ENCODE measurements at places on chromosomes 11 and 22.

- DNase-seq: no peak
Observed at GRCh38 chr11:62433141-62433903, 14.5 kb downstream of the SCGB1A1 start.

GRCh38 chr22:42801252-42802080 is 55.6 kb downstream of the ARFGAP3 start:
- no peak for DNase-seq

- DNase-seq: no peak
Observed at GRCh38 chr11:65545853-65546216, 12.3 kb downstream of the LTBP3 start.

- no peak for DNase-seq
Observed at GRCh38 chr22:30864441-30865420, 103.8 kb downstream of the MORC2 start.

DNA sequence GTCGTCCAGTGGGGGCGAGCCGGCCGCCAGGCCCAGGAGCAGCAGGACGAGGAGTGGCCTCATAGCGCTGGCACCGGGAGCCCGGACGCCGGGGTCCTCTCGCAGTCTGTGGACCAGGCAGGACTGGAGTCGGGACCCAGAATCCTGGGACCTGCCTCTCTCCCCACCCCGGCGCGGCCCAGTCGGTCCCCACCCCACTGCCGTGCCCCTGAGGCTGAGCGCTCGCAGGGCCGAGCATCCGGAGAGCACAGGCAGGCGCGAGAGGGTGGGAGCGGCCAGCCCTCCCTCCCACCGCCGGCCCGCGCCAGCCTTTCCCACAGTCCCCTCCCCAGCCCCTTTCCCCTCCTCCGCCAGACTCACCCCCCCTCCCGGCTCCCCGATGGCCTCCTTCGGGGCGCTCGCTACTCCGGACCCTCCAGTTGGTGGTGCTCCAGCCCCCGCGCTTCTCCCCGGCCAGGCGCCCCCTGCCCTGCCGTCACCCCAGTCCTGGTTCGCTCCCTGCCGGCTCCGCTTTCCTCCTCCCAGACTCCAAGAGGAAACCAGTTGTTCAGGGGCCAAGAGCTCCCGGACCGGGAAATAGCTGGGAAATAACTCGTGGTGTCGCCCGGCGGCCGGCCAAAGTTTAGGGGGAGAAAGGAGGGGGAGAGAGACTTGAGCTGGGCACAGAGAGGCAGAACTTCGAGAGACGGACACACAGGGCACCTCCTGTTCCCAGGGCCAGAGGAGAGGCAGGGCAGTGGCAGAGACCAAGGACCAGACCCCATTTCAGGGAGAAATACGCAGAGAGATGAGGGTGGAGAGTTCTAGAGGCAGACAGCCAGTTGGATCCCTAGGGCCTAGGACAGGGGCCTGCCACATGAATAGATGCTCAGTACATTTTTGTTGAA is at the start of gene C1QTNF5:
TSS of gene C1QTNF5 (minus strand) at position 549 of the 887 bp plus-strand sequence. CDS start at position 63, 486 bp downstream.
- no peak for DNase-seq

- no peak for DNase-seq
Observed at GRCh38 chr22:46574438-46574992, 37.1 kb upstream of the CELSR1 start.

- DNase-seq: no peak
Observed at GRCh38 chr11:97667057-97667456, 1277.2 kb downstream of the JRKL start.

DNA sequence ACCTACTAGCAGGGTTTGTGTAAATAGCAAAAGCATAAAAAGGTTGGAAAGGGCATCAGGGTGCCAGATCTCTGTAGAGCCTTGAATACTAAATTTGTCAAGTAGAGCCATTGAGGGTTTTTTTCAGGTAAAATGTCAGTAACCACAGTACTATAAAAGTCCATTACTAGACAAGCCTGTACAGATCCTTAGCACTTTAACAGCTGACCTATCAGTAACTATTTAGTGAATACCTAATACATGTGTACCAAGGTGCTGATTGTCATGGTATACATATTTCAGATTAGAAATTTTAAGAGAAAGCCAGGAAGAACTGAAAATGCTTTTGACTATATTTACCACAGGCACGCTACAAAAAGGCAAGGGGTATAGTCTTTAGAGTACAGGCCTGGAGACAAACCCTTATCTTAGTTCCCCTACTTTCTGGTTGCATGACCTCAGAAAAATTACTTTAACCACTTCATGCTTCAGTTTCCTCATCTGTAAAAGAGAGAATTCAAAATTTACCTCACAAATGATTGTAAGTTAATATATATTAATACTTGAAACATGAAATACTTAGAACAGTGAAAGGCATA is 57.9 kb downstream of the RAB38 start:
- DNase-seq: no peak

GRCh38 chr11:62542750-62543567 is 3.6 kb downstream of the AHNAK start:
- peak; percentile 86 for DNase-seq

GRCh38 chr22:19371893-19372292 is 59.6 kb downstream of the HIRA start:
- no peak for DNase-seq

GRCh38 chr11:73308961-73309919 is 1.2 kb downstream of the ARHGEF17 start:
- no peak for DNase-seq

GRCh38 chr22:49922484-49922883 is 4.0 kb downstream of the CRELD2 start:
- DNase-seq: no peak

DNA sequence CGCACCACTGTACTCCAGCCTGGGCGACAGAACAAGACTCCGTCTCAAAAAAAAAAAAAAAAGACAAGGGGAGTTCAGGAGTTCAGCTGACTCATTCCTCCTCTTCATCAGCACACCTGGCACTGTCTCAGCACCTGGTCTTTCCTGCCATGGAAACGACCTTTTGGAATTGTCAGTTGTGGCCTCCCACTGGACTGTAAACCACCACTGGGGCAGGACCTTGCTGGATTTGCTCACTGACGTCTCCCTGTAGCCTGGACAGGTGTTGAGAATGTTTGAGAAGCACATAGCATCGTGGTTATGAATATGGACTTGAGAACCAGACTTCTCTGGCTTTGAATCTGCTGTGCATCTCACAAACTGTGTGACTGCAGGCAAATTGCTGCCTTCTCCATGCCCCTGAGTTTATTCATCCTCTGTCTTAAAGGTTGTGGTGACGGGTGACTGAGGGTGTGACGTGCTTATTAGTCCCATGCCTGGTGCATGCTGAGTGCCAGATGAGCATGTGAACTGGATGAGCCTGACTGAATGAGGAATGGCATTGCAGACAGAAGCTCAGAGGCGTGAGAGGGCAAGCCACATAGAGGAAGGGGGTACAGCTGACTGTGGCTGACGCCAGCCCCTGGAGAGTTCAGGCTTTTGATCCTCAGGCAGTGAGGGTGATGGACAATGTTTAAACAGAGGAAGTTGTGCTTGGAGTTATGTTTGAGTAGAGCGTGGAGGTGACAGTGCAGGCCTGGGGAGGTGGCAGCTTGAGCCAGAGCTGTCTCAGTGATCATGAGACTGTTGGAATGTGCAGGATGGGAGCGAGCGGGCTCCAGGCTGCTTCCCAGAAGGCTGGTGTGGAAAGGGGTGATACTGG is 12.7 kb downstream of the TOM1 start:
- DNase-seq: no peak

DNA sequence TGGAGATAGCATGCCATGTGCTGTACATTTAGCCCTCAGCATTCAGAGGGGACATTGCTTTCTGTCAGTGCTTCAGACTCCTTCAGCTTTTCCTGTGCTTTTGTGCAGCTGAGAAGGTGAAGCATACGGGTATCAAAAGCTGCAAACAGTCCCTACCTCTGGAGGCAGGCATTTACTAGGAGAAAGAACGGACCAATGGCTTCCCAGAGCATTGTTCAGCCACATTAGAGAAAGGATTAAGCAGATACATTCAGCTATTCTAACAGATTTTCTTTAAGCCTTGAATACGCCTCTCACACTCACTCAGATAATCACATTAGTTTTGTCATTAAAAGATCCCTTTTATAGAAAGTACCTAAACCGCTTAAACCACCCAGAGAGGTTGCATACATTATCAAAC is 80.7 kb upstream of the FAM181B start:
- no peak for DNase-seq

GRCh38 chr11:78203184-78203583 is 14.5 kb downstream of the USP35 start:
- DNase-seq: peak; percentile 70

DNA sequence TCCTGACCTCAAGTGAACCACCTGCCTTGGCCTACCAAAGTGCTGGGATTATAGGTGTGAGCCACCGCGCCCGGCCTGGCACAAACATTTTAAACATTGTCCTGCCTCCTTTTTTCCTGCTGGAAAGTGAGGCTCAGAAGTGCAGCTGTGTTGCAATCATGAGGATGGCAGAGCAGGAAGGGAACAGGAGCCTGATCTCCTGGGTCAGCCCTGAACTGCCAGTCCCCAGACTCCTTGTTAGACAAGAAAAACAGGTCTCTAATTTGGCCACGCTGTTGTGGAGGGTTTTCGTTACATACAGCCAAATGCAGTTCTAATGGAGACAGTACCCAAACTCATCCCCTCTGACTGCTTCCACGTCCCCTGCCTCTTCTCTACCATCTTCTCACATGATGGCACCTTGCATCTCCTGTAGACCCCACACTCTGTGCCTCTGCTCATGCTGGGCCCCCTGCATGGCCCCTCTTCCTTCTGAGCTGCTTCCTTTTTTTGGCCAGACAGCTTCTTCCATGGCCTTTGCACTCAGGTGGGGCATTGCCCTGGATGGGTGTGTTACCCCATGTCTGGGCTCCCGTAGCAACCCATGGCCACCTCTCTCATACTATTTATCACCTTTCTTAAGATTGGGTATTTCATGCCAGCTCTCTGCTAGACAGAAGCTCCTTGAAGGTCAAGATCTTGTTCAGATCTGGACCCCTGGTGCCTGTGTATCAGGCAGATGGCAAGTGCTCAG is 227.1 kb downstream of the CEP164 start:
- DNase-seq: no peak

- DNase-seq: no peak
Observed at GRCh38 chr11:105740164-105740903, 130.5 kb downstream of the GRIA4 start.

- no peak for DNase-seq
Observed at GRCh38 chr11:132264616-132265015, 894.2 kb downstream of the NTM start.

DNA sequence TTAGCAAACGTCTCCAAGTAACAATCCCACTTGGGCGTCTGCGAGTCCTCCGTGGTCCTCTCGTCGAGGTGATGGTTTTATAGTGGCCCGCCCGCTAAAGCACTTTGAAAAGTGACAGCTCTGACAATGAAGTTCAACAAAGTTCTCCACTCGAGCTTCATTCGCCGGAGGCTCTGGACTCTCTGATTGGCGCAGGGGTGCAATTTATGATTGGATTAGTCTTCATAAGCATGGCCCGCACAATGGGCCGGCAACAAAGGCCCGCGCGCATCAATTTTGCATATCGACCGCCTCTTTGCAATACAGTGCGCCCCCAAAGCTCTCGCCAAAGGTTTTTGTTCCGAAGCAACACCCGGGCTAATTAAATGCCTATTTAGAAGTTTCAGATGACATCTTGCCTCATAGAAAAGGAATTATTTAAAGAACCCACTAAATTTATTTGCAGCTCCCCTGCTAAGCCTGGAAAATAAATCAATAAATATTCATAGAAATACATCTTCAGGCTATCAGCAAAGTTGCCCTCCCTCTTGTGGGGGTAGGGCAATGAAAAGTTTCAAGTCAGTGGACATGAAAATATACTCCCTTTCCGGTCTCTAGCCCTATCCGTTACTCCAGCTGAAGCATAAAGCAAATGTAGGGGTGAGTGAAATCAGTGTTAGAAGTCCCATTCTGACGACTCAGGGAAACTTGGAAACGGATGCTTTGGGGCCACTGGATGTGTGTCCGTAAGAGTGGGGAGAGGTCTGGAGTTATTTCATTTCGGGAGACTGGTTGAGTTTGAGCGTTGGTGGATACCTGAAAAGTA is at the start of gene DBX1:
TSS of gene DBX1 (minus strand) at position 51 of the 805 bp plus-strand sequence. CDS start 151 bp downstream, outside the sequence.
- DNase-seq: no peak

- DNase-seq: peak; percentile 6
Observed at GRCh38 chr22:40007853-40008710, 13.3 kb downstream of the FAM83F start.

DNA sequence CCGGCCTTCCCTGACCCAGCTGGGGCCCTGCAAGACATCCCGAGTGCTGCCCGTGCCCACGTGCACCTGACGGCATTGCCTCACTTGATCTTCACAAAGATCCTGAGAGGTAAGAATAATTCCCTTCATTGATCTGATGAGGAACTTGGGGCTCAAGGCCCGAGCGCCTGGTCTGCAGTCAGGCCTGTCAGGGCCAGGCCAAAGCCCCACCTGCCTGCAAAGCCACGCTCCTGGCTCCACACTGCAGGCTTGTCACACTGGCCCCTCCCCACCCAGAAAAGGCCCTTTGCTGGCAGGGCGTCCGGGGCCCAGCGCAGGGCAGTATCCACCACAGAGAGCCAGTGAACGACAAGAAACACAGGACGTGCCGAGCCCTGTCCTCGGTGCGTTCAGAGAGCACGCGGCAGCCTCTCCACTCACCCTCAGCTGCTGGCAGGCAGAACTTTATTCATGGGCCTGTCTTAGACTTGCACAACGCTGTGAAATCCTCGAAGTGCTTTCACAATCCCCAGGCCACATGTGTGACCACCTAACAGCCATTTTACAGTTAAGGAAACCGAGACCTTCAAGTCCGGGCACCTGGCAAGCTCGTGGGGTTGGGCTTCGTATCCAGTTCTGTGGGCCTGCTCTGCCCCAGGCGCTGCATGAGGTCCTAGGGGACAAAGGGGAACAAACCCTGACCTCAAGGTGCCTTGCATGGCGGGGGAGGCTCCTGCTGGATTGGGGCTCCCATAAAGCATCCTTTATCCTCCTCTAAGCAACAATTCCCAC is 14.8 kb downstream of the KIAA0930 start:
- no peak for DNase-seq

DNA sequence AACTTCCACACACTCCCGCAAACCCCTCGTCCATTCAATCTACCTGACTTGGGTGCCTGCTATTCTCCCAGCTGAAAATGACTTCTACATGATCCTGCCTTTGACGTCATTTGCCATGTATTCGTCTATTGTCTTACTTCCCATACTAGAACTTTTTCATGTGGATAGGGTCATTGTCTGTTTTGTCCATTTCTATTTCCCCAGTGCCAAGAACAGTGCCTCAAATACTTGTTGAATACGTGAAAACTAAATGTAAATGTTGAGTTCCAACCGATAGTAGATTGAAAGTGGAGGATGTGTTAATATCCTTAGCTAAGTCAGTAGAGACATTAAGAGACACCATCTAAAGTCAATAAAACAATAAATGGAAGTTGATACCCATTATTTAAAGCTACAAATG is 935 bp downstream of the TRIM68 start:
- DNase-seq: no peak

- no peak for DNase-seq
Observed at GRCh38 chr11:100888836-100889235, 201.7 kb downstream of the ARHGAP42 start.

DNA sequence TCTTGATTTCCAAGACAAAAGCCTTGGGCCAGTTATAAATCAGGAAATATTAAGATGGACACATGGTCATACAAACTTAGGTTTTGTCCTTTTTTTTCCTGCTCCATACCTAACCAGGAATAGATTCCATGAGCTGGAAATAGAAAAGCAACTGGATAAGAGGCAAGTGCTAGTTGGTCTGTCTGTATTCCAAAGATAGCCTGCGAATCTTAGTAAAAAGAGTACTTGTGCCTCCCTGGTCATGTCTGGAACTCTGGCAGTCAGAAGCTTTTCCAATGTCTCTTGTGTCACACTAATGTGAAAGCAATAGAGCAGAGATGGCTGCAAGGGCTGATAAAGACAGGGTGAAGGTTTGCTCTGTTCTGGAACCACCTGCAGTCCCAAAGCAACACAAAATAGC is 590.2 kb upstream of the ANO5 start:
- DNase-seq: no peak

GRCh38 chr11:69470793-69471728 is 10.4 kb upstream of the LINC01488 start:
- DNase-seq: no peak
